Choroid plexus epithelial cell (primary cell): ENCODE measurements at places on chromosomes 3 and 15.

- DNase-seq = peak; percentile 10
These were observed 6.9 kb downstream of the PLCH1 start for GRCh38 chr3:155737844-155738460.

GRCh38 chr3:133162265-133162664 is 124.1 kb downstream of the TMEM108 start:
- DNase-seq = no peak

DNA sequence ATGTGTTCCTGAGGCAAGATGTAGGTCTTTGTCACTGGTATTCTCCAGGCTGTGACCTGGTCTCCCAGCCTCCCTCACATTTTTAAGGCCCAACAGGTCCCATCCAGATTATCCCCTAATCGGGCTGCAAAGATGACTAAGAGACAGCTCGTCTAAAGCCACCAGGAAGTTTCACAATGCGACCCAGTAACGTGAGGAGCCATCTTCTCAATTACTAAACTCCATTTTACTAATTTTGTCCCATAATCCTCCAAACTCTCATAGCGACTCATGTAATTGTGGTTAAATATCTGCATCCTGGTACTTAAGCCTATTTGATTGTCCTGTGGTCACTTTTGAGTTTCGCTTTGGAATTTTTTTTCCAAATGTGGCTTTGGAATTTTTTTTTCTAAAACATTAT is 8.7 kb upstream of the PLA2G4F start:
- DNase-seq = no peak

- peak; percentile 85 for DNase-seq
These were observed 51.4 kb downstream of the FLNB start for GRCh38 chr3:58059349-58060321.

DNA sequence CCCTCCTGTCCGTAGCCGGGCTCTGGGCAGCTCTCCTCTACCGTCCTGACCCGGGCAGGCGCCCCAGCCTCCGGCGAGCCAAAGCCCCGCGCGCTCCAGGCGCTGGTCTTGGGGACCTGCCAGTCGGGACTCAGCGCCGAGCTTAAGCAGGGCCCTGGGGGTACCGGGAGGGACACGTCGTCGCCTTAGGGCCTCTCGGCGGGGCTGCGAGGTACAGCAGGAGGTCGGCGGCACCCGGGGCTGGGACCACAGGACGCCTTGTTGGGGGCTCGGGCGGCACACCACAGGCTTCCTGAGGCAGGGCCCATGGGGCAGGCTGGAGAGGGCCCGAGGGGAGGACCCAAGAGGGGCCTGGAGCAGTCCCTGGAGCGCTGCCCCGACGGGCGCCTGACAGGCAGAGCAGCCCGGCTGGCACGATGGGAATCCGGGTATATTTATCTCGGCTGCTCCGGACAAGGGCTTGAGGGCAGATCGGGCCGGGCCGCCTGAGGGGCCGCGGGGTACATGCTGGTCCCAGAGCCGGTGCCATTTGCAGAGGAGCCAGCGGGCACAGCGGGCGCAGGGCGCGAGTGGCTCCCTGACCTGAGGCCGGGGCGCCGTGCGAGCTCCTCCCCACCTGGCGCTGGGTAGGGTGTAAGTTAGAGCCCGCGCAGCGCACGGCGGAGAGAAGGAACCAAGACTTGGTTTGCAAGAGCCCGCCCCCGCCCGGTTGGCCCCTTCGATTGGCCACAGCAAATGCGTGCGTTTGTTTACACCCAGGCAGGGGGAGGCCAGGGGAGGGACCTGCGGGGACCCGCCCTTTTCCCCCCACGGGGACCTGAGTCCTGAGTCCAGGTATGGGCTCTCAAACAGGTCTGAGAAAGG is 574 bp downstream of the SLC38A3 start:
- peak; percentile 24 for DNase-seq

DNA sequence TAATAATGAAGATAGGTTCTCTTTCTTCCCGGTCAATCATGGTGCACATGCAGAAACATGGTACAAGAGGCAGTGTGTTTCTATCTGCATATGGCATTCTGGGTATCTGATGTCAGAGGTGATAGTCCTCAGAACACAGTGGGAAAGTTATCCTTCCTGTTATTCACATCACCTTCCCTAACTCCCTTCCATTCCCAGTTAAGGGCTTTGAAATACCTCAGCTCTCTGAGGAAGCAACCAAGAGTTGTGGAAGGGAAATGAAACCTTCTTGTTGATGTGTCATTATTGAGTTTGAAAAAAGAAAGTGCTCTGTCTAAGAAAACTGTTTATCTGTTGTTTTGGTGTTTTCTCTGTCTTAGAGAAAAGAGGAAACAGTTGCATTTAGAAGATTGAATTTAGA is 21.9 kb upstream of the P2RY13 start:
- DNase-seq = no peak

DNA sequence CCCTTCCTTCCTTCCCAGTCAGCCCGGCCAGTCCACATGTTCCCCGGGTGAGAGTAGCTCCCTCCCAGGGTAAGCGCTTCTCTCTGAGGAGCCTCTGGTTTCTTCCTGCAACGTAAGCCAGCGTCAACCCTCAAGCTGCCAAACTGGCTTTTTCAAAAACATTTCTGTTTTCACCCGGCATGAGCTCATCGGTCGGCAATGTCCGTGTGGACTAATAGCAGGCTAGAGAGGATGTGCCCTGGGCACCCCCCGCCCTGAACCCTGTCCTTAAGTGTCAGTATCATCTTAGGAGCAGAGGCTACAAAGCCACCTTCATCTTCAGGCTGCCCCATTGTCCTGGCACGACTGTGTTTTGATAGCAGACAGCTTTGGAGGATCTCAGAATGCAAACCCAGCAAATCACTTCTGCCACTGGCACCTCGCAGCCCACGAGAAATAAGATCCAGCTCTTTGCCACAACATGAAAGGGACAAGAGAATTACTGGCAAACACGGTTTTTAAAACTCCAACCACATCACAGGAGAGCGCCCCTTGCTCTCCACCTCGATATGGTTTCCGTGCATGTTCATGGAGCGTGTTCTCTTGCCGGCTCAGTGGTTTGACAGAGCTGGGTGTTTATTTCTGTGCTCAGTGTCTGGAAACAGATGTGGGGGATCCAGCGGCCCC is 9.9 kb downstream of the ALDH1A3 start:
- DNase-seq = peak; percentile 85

DNA sequence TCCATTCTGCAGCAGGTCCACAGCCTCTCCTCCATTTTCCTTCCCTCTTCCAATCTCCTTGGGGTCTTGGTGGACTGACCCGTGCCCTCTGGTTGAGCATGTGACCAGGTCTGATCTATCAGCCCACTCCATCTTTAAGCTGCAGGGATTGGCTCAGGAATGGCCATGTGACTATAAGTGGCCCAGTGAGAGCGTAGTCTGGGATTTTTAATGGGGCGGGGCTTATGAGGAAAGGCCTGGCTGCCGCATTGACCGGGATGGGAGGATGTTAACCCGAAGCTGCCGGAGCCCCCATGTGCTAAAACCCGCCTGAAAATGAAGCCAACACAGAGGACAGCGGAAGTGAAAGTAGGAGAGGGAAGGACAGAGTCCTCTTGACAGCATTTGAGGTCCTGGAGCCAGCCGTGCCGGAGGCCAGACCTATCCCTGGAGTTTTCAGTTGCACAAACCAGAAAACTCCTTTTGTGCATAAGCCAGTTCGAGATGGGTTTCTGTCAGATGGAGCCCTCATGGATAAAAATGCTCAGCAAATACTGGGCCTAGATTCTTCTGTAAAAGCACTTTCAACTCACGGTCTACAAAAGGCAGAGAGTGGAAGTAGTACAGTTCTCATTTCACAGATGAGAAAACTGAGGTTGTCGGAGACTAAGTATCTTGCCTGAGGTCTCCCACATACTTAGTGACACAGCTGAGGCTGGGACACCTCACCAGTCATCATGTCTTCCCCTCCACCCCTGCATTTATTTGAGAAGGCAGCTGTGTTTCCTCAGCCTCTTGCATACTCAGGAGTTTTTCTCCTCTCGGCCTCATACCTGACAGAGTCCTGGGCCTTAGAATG is 61.9 kb downstream of the ATP2B2 start:
- DNase-seq = no peak

GRCh38 chr15:92097474-92098178 is 244.1 kb downstream of the SLCO3A1 start:
- peak; percentile 56 for DNase-seq

- DNase-seq = peak; percentile 75
These were observed 56.8 kb downstream of the GPR171 start for GRCh38 chr3:151146071-151146730.

GRCh38 chr15:67176195-67176971 is 78.1 kb downstream of the AAGAB start:
- DNase-seq = no peak

- DNase-seq = no peak
These were observed 84.1 kb upstream of the HACD2 start for GRCh38 chr3:123668906-123669305.

- no peak for DNase-seq
These were observed 6.3 kb downstream of the FAM107A start for GRCh38 chr3:58570851-58571250.

DNA sequence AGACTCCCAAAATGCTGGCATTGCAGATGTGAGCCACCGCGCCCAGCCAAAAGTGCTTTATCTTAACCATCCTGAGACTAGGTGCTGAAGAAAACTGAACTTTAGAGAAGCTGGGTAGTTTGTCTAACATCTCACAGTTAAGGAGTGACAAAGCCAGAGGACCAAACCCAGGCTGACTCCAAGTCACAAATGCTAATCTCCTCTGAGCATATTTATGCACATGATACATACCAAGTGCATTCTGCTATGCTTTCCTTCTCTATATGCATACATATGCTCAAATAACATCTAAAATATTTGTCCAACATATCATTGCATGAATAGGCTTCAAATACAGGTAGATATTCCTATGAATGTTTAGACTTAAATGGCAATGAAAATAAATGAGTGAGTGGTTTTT is 256.9 kb downstream of the CTNNB1 start:
- no peak for DNase-seq

DNA sequence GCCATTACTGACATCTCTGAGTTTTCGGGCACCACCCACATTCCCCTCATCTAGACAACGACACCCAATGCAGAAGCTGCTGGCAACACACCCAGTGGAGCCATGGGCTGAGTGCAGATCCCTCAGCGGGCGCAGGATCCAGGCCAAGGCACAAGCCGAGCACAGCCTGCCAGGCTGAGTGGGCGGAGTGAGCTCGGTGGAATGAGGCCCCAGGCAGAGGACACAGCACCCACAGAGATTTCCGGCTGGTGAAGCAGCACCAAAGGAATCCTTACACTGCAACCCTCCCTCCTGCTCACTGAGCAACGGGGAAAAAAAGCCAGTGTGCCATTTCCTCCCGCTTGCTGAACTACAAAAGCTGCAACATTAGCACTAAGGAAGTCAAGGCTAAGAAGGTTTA is 34.3 kb downstream of the ZMAT3 start:
- peak; percentile 95 for DNase-seq

DNA sequence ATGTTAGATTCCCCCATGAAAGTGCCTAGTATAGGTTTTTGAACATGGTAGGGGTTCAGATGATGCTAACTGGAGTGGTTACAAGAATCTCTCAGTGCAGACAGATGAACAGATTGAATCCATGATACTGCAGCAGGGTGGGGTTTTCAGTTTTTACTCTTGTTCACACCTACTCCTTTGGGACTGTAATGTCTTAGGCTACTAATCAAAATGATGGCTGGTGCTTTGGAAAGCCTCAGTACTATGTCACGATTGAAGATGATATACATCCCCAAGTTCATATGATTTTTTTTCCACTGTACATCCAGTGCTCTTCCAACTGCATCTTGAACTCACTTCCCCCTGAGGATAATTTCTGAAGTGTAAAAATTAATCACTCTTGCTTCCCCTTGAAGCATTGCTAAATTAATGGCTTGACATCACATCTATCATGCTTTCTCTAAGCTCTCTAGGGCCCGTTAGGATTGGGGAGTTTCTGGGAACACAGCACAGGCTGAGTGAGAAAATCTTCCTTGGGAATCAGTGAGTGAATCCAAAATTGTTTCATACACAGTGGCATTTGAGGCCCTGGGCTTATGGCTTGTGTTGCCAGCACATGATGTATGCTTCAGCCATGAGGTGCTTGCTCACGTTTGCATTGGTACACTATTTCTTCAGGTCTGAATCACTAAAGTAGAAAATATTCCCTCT is 115.0 kb upstream of the TPRG1 start:
- no peak for DNase-seq
